ENCODE measurements at places on chromosomes 7 and 10.

GRCh38 chr10:29386342-29386999, 97.6 kb downstream of the LYZL1 start:
- DNase-seq: no peak

DNA sequence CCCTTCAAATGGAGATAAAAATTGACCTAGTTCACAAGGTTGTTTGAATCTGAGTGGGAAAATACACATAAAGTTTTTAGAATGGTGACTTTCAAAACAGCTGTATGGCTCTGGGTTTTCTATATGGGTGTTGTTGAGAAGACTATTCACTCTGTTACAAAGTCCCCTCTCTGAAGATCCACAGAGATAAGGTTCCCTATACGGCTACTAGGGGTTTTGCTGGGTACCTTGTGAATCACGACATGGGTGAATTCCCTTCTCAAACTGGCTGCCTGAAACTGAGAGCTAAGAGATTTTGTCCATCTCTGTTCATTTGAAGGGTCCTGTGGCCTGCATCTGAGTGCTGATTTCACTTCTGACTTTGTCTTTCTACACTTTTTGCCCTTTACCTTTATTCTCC, 11.8 kb upstream of the SLC13A1 start:
- no peak for DNase-seq

GRCh38 chr7:149409895-149410294, 51.0 kb downstream of the ZNF777 start:
- no peak for DNase-seq

- DNase-seq: no peak
Measured at GRCh38 chr7:18213652-18214051, 186.0 kb upstream of the PRPS1L1 start.

DNA sequence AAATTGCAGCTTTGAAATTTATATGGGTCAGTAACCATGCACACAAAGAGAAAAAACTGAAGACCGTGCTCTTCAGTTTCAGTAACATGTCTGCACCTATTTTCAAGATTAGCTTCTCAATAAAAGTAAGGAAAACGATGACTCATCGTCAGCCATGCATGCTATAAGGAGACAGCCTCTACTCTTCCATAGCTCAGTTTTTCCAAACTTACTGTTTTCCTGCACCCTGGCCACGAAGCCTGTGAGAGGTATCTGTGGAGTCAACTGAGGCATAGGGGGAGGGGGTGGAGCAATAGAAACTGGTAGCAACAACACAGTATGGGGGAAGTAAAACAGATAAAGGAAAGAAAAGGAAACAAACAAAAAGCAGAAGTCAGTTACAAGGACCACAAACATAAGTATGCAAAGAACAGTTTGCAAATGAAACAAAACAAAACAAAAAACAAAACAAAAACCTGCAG, 58.0 kb downstream of the PDSS1 start:
- DNase-seq: no peak

- DNase-seq: no peak
Measured at GRCh38 chr7:73439410-73439704, 5.8 kb downstream of the FZD9 start.

- DNase-seq: no peak
Measured at GRCh38 chr10:132562916-132563456, 25.4 kb downstream of the INPP5A start.

DNA sequence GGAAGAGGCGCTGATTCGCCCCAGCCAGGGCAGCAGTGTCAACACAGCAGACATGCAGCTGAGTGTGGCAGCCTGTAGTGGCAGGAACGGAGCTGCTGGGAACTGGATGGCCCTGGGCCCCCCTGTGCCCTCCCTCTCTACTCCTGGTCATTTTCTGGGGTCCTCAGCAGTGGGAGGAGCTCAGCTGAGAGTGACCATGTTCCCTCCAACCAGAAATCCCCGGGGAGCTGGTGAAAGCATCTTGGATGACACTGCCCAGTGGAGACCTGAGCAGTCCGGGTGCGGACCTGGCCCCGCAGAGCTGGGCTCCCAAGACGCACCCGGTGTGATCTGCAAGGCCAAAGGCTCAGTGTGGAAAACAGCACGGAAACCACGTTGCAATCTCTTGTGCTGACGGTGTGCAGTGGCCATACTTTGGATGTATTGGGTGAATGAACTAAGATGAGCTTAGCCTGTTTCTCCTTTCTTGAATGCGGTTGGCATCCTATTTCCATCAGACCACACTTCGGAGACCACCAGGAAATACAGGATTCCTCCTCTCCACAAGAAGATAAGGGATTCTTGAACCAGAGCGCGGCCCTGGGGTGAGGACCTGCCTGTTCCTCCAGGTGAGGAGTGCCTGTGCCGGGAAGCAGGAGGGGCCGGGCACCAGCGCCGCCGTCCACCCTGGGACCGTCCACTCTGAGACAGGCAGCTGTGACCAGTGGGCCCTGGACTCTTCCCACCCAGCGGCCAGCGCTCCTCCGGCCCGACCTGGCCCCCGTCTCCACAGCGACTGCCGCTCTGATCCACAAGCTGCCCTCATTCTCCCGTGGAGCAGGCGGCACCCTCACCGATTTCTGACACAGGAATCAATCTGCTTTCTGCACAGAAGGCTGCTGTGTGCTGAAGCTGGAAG, 93.5 kb upstream of the DIP2C start:
- no peak for DNase-seq

GRCh38 chr7:18179093-18179492, 151.4 kb upstream of the PRPS1L1 start:
- no peak for DNase-seq

DNA sequence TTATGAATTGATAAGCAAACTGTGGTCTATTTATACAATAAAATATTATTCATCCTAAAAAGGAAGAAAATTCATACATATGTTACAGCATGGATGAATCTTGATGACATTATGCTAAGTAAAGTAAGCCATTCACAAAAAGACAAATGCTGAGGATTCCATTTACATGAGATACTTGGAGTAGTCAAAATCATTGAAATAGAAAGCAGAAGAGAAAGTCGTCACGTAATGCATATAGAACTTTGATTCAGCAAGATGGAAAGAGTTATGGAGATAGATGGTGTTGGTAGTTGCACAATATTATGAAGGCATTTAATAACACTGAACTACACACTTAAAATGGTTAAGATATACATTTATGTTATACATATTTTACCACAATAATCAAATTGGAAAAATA, 309.7 kb upstream of the KLF6 start:
- DNase-seq: no peak

- no peak for DNase-seq
Measured at GRCh38 chr10:5583525-5584175, 58.9 kb downstream of the CALML3 start.

- DNase-seq: no peak
Measured at GRCh38 chr10:42975558-42976340, 101.1 kb upstream of the RET start.

DNA sequence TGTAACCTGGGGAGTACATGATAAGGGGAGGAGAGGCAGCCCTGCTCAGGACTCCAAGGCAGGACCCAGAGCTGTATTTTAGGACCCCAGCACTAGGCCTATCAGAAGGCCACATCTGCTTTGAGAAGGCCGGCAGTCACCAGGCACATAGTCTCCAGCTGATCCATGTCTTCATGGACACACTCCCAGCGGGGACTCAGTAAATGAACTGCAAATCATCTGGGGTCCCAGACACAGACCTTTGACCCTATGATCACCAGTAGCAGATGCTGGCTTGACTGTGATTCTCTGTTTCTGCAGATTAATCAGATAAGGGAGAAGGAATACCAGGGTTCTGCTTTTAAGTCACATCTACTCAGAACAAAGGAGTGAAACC, 341.4 kb upstream of the PODXL start:
- no peak for DNase-seq

DNA sequence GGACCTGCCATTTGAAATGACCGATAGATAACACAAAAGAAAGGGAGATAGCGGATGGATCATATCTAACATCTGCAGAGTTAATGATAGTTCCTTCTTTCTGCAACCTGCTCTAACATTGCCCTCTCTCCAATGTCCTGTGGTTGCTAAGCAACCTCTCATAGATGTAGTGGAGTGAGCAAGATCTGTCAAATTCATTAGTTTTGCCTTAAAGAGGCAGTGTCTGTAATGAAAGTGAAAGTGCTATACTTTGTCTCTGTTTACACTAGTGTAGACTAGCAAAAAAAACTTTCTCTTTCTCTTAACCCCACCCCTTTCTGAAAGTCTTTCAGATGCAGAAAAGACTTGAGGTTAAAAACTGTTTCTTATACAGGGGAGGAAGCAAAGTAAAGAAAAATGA, 1196.9 kb downstream of the SORCS3 start:
- DNase-seq: no peak

DNA sequence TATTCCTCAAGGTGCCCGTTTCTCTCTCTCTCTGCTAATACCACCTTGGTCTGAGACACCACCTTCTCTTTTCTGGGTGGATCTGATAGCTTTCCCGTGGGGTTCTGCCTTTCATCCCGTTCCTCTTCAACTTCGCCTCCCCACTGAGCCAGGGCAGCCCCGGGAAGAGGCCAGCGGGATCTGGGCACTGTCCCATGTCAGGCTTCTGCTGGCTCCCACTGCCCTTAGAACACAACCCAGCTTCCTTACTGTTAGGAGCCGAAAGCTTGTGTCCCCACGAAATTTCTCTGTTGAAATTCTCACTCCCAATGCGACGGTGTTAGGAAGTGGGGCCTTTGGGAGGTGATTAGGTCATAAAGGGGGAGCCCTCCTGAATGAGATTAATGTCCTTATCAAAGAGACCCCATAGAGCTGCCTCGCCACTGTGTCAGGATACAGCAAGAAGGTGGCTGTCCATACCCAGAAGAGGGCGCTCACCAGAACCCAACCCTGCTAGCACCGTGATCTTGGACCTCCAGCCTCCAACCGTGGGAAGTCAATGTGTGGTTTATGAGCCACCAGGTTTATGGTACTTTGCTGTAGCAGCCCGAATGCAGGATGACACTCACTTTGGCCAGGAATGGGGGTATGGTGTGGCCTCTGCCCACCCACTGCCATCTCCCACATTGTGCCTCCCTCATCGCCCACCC, 79.2 kb downstream of the CAMK1D start:
- no peak for DNase-seq

DNA sequence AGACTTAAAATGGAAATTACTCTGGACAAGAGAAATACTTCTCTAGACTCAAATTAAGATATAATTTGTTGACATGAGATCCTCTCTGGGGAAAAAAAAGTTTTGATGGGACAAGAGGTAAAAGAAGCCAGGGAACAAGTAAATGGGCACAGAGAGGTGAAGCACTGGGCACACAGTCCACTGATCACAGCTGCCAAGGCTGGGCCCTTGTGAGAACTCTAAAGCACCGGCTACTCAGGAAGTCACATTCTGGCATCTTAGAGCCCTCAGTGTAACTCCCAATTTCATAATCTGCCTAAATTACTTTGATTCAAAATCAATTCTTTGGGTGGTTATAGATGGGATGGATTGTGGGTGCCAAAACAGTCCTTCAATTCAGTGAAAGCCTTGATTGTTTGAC, 123.2 kb upstream of the CACNA2D1 start:
- DNase-seq: no peak

DNA sequence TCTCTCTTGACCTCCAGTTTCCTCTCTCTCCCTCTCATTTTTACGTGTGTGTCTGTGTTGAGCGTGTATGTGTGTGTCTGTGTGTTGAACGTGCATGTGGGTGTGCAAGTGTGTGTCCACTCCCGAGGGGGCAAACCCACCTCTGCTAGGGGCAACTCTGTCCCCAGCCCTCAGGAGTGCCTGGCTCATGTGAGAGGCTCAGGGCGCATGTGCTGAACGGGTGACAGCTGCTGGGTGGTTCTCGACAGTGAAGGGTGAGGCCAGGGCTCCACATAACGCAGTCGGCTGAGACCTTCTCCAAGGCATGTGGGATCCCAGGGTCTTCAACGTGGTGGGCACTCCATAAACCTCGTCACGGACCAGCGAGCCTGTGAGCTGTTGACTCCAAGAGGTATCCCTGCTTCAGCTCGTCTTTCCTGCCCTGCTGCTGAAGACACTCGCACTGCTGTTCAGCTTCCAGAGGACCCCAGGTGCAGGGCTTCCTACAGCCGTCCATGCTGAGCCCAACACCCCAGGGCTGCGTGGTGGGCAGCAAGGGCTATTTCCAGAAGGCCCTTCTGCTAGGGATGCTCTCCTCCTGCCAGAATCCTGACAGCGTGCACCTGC, 361.6 kb upstream of the SHH start:
- no peak for DNase-seq

- DNase-seq: peak; percentile 50
Measured at GRCh38 chr10:132447446-132448247, 50.6 kb downstream of the PWWP2B start.

DNA sequence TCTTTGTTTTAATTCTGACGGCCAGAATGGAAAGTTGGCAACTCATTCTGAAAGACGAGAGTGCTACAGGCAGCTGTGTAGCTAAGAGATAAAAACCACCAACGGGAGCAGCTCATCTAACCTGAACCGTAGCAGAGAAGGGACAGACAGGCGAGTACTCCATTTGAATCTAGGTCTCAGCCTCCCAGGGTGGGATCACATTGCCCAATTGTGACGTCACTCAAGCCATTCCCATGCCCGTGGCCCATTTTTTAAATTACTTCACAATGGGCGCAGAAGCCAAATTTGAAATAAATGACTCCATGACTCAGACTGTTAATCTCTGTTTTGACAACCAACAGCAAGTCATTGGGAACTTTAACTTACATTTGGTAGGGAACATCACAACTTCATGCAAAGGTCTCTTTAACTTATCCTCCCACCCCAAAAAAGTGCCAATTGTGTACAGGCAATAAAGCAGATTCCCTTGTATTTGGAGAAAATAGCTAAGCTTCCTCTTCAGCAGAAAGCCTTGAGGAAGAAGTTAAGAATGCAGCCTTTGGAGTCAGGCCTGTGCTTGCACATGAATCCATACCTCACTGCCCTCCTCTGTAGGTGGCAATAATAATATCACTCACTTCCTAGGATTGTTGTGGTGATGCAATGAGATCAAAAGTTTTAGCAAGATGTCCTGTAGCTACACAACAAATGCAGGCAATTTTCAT, 93.2 kb upstream of the KIF5B start:
- peak; percentile 77 for DNase-seq

DNA sequence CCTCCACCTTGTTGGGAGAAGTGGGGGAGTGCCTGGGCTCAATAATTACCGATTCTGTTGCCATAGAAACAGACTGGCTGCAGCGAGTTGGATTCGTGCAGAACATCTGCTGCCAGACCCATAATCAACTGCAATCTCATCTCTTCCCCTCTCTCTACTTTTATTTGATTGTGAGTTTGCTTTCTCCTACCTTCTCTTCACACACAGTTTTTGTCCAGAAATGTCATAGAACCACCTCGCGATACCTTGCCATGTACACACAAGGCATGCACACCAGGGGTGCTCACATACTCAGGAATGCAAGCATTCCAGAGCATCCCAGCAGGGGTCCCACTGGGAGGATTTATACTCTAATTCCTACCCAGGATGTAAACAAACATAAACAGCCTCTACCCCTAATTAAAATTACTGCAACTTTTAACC, 262.2 kb upstream of the AOAH start:
- no peak for DNase-seq

- no peak for DNase-seq
Measured at GRCh38 chr7:102306916-102307677, 20.4 kb downstream of the SH2B2 start.

- DNase-seq: no peak
Measured at GRCh38 chr10:90372451-90372850, 485.4 kb downstream of the HTR7 start.
